ENCODE measurements at places on chromosomes 6 and 20.
A peak's percentile ranks its signal among the peaks of the same experiment; 100 is the strongest.

DNA sequence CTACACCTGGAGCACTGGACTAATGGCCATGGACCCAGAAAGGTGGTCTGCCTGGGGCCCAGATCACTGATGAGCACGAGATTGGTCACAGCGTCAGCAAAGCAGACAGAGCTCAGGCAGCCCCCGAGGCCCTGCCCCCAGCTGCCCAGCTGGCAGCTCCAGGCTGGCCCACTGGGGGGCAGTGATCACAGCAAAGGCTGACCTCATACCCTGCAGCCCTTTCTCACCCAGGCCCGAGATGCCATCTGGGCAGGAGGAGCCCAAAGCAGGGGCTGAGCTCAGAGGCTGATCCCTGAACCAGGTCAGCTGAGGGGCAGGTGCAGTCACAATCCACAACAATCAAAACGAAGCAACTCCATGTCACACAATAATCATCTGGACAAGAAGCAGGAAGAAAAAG, 4.1 kb downstream of the MAP1LC3A start:
- DNase-seq: peak; percentile 66

DNA sequence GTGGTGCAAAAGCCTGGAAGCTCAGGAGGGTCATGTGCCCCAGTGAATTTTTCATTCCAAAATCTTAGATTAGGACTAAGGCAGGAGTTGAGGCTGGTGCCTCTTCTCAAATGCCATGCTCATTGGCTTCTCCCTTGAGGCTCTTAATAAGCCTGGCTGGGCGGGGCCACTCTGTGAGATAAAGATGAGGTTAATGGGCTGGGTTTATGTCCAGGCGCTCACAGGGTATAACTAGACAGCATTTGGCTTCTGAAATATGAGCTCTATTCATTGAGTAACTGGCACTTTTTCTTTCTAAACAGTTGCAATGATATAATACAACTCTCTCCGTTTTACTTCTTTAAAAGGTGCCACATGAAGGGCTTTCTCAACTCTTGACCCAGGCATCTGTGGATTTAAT, 156.3 kb downstream of the SCML4 start:
- DNase-seq: no peak

GRCh38 chr6:69456086-69456485, 340.7 kb downstream of the LMBRD1 start:
- no peak for DNase-seq

DNA sequence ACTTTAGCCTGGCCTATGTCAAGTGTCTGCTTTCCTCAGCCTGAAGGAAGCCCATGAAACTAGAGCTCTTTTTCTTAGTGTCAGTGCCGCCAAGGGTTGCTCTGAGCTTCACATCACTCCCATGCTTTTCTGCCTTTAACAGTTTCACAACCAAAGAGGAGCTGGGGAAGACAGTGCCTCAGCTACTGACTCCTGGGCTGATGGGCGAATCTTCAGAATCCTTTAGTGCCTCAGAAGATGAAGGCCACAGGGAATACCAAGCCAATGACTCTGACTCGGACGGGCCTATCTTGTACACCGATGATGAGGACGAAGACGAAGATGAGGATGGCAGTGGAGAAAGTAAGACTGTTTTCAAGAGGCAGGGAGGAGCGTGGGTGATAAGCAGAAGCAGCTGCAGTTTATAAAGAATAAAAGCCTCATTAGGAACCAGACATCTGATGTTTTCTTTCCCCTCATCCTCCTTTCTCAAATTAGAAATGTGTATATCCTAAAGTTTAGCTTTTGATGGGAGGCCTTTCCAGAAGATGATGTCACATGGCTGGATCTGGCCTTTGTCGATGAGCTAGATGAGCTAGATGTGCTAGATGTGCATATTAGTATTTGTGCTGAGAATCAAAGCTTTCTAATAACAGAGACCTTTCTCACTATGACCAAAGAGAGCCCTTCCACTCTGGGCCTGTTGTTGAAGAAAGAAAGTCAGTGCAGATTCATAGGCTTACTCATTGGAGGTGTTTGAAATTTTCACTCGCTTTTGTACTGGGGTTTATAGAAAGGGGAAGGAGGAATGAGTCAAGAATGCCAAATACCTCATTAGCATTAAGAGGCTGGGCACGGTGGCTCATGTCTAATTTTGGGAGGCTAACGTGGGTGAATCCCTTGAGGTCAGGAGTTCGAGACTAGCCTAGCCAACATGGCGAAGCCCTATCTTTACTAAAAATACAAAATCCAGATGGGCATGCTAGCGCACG, 70.7 kb upstream of the LTV1 start:
- no peak for DNase-seq

DNA sequence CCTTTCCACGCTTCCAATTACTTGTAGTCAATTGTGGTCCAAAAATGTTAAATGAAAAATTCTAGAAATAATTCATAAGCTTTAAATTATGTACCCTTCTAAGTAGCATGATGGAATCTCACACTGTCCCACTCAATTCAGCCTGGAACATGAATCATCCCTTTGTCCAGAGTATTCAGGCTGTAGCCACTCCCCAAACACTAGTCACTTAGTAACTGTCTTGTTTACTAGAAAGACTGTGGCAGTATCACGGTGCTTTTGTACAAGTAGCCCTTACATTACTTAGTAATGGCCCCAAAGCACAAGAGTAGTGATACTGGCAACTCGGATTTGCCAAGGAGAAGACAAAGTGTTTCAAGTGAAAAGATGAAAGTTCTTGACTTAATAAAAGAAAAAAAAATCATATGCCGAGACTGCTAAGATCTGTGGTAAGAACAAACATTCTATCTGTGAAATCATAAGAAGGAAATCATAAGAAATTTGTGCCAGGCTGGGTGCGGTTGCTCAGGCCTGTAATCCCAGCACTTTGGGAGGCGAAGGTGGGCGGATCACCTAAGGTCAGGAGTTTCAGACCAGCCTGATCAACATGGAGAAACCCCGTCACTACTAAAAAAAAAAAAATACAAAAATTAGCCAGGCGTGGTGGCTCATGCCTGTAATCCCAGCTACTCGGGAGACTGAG, 168.5 kb upstream of the SIM1 start:
- DNase-seq: no peak

GRCh38 chr6:35727231-35727934, 9.4 kb upstream of the ARMC12 start:
- DNase-seq: peak; percentile 91

DNA sequence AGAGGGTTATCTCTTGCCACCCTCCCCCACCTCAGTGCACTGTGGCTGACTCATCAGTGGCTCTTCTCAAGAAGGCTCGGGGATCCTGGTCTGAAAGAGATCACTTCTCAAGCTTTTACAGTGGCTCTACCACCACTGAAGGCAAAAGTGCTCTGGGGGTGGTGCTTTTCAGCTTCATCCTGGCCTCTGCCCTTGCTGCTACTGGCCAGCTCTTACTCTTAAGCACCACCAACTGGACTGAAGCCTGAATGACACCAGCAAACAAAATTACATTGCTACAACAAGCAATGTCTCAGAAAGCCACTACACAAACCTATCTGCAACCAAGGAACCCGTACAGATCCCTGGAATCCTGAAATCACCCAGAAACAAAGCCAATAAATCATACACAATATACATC, 402.1 kb downstream of the EPHA7 start:
- DNase-seq: no peak

- no peak for DNase-seq
Measured at GRCh38 chr6:134021396-134022122, 30.9 kb downstream of the SLC2A12 start.

- DNase-seq: no peak
Measured at GRCh38 chr6:163825033-163825432, 410.5 kb downstream of the QKI start.

- DNase-seq: no peak
Measured at GRCh38 chr6:81985191-81985590, 232.7 kb upstream of the TENT5A start.

GRCh38 chr20:34595377-34596184, 37.1 kb downstream of the MAP1LC3A start:
- DNase-seq: no peak

GRCh38 chr20:63222541-63222940, 6.6 kb upstream of the YTHDF1 start:
- DNase-seq: peak; percentile 14

- peak; percentile 74 for DNase-seq
Measured at GRCh38 chr6:149273318-149273717, 44.2 kb upstream of the TAB2 start.

DNA sequence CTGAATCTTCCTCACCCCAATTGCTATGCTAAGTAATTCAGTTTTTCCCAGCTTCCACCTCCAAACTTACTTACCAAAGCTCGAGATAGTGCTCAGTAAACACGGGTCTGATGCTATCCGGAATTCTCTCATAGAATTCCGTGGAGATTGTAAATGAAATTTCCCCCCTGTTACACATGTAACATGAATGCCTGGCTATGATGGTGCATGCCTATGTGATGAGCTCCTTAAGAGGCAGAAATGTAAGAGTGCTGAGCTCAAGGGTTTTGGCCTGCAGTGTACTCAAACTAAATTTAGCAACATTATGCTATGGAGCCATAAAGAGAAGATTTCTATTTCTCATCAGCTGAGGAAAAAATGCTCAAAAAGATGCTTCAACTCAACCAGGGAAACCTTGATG, 133.4 kb upstream of the FUT9 start:
- DNase-seq: no peak

DNA sequence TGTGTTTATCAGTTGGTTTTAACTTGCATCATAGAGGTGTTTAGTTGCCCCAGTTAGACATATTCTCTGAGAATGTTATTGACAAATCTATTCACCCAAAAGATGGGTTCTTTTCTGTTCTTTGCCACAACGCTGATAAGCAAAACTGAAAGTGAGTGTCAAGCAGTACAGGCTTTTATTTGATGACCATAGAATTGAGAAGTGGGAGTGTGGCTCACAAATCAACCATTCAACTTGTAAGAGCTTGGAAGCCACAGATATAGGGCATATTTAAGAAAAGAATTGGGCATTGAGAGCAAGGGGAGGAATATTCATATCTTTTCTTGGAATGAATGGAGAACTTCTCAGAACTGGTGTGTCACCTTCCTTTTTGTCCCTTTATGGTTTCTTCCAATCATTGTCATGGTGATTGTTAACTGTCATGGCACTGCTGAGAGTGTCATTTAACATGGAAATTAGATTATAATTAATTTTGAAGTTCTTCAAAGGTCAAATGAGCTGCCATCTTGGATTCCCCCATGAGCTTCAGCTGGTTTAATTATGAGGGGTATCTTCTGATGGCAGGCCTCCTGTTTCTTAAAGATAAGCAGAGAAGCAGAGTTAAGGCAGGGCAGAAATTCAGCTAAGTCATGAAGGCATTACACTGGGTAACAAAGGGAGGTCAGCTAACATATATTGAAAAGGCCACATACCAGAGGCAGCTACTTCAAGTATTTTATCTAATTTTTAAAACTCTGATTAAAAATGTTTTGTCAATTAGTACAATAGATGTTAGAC, 254.0 kb upstream of the HTR1E start:
- no peak for DNase-seq

DNA sequence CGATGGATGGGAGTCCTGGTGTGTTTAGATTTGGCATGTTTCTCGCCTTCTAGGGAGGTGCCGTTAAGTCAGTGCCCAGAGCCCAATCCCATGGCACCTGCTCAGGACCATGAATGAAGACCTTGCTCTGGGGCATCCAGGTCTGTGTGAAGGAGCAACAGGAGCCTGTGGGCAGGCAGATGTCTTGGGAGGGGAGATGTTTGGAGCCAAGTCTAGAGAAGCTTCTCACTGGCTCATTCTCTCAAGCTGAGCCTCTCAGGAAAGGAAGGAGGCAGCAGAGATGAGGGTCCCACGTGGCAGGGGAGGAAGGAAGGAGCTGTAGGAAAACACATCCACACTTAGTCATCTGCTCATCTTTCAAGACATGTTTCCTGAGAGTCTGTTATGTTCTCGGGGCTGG, 9.5 kb upstream of the SIRPB1 start:
- DNase-seq: no peak

- DNase-seq: no peak
Measured at GRCh38 chr6:143110996-143111395, 50.3 kb downstream of the AIG1 start.

GRCh38 chr20:4840801-4841200, 119.1 kb downstream of the PRND start:
- DNase-seq: no peak

Data from right cardiac atrium (tissue), 5 donors.